ENCODE measurements at places on chromosomes 16 and 17. TPM values are rescaled to one million over a fixed set of nuclear protein-coding genes. Genes with fewer than 3 reads are reported as not detected.

DNA sequence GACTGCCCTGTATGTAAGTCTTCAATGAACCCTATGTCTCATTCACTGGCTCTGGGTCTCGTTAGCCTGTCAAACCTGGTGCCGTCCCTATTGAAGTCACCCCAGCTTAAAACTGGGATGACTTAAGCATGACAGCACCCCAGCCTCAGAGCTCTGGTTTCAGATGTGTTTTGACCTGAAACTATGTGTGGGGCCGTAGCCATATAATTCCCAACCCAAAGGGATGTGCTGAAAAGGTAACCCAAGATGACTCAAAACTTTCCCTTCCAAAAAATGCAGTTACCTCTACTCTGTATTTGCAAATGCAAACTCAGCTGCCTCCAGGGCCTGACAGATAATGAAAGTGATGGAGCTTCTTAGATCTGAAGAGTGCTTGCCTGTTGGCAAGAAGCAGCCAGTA lies 478.3 kb upstream of the ERCC4 start:
- DNase-seq, result no peak

DNA sequence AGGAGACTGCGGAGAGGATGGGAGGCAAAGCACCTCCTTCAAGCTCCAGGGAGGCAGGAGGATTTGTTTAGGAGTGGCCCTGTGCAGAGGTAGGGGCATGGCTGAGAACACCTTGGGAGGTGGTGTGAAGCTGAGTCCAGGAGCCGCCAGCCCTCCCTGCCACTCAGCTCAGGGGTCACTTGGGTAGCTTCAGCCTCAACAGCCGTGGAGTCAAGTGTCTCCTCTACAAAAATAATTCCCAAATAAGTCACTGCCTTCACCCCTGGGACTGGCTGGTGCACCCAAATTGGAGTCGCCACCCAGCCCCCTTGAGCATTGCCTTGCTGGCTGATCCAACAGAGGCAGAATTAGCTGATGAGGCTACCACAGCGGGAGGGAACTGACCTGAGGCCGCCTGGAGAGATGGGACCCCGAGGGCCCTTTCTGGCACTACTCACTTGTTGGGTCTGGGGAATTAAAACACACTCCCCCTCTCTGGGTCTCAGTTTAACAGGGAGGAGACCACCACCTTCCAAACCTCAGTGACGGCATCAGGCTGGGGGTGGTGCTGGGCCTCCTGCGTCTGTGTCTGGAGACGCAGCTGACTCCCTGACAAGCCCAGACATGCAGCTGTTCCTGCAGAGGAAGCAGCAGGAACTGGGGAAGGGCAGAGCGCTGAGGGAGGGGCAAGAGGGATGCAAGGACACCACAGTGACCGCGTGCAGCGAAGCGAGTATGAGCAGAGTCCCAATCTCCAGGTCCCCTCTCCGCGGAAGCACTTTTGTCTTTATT lies 87.9 kb upstream of the TOB1 start:
- DNase-seq, result no peak

GRCh38 chr17:55750750-55751657 lies at the start of gene PCTP:
PCTP (plus strand) TSS chr17:55751051; CDS start chr17:55751104, 53 bp downstream.
- DNase-seq, result peak; percentile 73

The STX1B gene
- 11.4 TPM for total RNA-seq

DNA sequence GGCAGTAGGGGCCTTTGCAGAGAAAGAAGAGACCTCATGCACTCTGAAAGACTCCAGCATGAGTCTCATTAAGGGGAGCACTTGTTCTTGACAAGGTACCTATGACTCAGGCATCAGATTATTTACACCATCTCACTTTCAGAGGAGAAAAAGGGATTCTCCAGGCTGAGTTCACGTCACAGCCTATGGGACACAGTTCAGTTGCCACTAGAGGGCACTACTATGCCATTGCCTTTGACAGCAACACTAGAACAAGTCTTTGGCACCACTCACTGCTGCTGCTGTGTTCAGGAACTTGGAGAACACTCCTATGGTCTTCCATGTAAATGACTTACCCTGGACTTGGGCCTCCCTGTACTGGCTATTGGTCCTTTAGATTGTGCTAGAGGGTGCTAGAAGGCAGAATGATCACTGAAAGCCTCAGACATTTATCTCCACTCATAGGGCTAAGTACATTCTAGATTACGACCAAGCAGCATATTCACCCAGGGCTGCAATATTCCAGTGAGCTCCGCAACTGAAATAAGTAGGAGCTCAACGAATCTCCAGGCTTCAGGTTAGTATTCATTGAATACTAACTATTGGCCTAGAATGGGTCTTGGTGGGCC lies 225.1 kb upstream of the CA10 start:
- DNase-seq, result peak; percentile 21

Measured in frontal cortex (tissue), 4 donors.